Foreskin melanocyte (primary cell): ENCODE measurements at places on chromosomes 12 and 14.

DNA sequence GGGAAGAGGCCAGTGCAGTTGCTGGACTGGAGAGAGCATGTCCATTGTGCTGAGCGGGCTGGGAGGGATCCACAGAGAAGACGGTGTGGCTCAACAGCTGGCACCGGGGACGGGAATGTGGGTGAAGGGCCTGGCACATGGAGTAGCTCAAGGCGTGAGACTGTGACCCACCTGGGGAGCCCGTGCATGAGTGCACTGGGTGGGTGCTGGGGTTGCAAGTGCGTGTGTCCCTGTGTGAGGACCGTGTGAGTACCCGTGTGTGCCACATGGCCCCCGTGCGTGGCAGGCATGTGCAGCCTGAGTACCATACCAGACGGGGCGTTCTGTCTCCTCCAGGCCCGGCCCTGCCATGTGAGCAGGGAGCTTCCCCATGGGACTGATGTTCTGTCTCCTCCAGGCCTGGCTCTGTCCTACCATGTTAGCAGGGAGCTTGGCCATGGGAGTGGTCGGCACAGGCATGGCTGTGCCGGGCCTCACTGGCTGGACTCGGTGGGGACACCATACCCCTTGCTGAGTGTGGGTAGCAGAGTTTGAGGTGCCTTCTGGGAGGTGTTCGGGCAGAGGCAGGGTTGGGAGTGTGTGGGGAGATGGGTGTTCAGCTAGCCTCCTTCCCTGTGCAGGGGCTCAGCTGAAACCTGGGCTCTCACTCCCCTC lies 234.4 kb downstream of the TMEM121 start:
- no peak for DNase-seq

GRCh38 chr12:65199604-65200003 lies 30.2 kb downstream of the LEMD3 start:
- DNase-seq: no peak

DNA sequence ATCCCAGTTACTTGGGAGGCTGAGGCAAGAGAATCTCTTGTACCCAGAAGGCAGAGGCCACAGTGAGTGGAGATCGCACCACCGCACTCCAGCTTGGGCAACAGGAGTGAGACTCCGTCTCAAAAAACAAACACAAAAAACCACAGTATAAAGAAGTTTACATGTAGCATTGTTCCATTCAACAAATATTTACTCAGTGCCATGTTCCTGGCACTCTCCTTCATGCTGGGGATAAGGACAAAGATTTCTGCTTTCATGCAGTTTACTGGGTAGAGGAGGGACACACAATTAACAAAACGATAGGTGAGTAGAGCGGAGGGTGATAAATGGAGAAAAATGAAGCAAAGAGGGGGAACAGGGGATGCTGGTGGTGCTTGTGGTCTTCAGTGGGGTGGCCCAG lies 68.2 kb upstream of the OVCH1 start:
- DNase-seq: no peak

- DNase-seq: no peak
These were observed 99.3 kb upstream of the PTPRB start for GRCh38 chr12:70736351-70737133.

GRCh38 chr14:51654533-51654845 lies 2.8 kb downstream of the FRMD6 start:
- DNase-seq: no peak

DNA sequence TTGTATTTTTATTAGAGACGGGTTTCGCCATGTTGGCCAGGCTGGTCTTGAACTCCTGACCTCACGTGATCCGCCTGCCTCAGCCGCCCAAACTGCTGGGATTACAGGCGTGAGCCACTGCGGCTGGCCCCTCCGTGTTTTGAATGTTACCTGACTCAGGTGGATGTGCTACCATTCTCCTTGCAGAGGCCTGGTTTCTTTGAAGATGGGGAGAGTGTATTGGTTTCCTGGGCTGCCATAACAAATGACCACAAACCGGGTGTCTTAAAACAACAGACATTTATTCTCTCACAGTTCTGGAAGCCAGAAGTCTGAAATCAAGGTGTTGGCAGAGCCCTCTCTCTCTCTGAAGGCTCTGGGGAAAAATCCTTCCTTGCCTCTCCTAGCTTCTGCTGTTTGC lies 98.0 kb downstream of the IRF2BPL start:
- DNase-seq: no peak

DNA sequence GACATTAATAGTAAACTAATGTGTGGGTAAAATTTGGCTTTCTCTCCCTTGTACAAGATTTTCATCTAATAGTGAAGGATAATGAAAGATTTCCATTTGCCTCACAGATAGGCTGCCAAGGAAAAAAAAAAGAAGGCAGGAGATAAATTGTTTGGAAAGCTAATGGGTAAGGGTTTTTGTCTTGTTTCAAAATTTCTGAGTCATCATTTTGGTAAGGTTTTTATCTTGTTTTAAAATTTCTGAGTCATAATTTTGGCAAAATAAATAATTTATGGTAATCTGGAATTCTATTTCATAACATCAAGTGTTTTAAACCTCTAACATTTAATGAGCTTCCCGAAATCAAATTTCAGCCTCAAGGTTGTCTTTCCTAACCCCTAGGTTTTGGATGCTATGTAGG lies 1035.7 kb upstream of the FBXO33 start:
- DNase-seq: no peak

GRCh38 chr12:51683763-51684357 lies 92.8 kb downstream of the SCN8A start:
- DNase-seq: no peak

DNA sequence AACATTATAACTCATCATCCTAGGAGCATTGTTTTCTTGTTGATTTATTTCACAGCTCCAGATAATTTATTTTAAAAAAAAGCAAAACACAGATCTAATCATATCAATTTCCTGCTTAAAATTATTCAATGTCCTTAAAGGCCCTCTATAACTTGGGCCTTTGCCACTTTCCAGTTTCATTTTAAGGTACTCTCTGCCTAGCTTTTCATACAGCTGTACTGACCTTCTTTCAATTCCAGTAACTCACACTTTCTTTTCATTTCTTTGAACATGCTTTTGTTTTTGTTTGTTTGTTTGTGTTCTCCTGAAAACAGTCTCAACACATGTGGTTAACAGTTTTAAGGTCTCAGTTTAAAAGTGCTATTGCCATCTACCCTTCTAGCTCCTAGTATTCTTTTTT lies 281.9 kb downstream of the ACSS3 start:
- no peak for DNase-seq

DNA sequence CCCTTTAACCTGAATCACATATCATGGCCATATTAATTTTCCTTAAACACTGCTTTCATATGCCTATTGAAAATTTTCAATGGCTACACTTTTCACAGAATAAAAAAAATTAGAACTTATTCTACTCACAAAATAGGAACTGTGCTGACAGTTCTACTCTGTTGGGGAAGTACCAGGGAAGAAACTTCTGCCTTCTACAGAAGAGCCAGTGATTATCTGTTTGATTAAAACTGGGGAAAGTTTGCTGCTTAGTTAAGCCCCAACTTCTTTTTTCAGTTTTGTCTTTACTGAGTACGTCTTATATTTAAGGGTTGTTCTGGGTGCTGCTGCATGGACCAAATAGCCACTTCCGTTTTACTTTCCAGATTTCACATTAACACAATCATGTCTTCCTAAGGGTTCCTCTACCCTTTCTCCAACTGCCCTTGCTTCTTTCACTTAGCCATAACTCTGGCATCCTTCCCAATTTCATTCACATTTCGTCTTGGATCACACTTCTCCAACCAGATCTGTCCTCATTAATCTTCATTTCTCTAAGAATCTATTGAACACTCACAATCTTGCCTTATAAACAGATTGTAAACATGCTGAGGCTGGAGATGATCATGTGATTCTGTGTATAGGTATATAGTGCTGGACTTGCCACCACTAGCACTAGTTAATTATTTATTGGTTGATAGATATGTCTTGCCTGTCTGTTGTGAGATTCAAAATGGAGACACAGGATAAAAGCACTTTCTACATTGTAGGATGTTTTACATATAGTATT lies 1.9 kb upstream of the SEL1L start:
- no peak for DNase-seq

GRCh38 chr12:6367065-6367968 lies 8.0 kb downstream of the SCNN1A start:
- no peak for DNase-seq

GRCh38 chr14:105076296-105076804 lies 11.1 kb upstream of the GPR132 start:
- DNase-seq: no peak

DNA sequence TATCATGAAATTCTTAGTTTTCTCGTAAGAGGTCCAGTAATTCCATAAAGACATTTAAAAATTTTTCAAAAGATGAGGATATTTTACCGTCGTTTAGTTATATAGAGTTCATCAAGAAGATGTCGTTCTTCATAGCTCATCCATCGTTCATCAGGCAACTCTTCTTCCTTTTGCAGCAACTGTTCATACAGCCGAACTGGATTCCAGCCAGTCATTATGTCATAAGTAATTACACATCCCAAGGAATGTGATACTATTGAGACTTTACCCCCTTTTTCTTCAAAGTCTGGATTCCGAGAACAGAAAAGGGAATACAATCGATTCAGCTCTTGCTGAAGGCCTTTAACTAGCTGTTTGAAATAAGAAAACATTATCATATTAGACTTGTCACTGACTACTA lies 90.3 kb downstream of the DDHD1 start:
- DNase-seq: peak; percentile 37

DNA sequence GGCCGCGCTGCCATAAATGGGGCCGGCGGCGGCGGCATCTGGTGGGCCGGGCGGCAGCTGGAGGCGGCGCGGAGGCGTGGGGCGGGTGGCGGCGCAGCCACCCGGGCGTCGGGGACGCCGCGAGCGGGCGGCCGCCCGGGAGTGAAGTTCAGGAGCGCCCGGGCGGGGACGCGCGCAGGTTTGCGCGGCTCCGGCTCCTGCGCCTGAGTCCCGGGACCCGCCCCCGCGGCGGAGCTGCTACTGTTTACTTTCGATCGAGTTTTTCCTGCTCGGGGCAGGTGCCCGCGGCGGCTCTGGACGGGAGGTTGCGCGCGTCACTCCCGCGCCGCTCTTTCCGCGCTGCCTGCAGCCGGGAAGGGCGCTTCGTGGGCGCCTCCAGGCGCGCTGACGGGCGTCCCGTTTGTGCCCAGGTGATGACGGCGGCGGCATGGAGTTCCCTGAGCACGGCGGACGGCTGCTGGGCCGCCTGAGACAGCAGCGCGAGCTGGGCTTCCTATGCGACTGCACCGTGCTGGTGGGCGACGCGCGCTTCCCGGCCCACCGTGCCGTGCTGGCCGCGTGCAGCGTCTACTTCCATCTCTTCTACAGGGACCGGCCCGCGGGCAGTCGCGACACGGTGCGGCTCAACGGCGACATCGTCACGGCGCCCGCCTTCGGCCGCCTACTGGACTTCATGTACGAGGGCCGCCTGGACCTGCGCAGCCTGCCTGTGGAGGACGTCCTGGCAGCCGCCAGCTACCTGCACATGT lies at the start of gene ZBTB42:
ZBTB42 (plus strand) TSS at position 331 of the 749 bp plus-strand sequence; CDS start at position 428, 97 bp downstream.
- DNase-seq: no peak

DNA sequence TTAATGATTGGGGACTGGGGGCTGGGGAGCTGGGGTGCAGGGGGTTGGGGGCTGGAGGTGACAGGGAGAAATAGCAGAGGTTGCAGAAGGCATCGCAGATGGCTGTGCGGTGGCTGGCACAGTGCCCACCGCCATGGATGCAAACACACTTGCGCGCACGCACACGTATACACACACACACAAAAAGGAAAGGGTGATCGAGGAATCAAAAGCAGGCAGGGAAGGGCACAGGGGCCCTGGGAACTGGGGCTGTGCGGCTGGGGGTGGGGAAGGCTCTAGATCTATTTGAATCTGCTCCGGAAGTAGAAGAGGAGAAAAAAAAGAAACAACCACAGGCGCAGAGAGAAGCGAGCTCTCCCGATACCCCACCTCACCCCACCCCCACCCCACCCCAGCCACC lies 39.4 kb downstream of the ZFHX2 start:
- no peak for DNase-seq

- DNase-seq: no peak
These were observed 139.0 kb upstream of the LHX5 start for GRCh38 chr12:113610698-113611097.

GRCh38 chr14:69316449-69317101 lies 56.6 kb downstream of the GALNT16 start:
- DNase-seq: no peak

DNA sequence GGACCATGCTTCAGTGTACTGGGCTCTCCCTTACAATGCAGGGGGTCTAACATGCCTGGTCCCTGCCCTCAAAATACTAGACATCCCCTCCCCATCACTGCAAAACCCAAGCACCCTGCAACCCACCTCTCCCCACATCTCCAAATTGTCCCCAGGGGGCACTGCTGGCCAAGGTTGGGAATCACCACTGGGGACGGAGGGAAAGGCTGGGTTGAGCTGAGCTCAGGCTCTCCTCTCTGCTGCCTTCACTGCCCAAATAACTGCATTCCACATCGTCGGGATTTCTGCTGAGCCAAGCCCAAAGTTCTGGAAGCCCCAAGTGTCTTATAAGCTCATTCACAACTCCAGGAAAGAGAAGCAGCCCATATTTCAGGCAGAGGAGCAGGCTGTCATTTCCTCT lies 69.6 kb downstream of the NT5DC3 start:
- DNase-seq: no peak

- no peak for DNase-seq
These were observed 27.0 kb downstream of the MAP3K9 start for GRCh38 chr14:70782361-70782760.

GRCh38 chr12:89875225-89875624 lies 166.6 kb upstream of the ATP2B1 start:
- no peak for DNase-seq

DNA sequence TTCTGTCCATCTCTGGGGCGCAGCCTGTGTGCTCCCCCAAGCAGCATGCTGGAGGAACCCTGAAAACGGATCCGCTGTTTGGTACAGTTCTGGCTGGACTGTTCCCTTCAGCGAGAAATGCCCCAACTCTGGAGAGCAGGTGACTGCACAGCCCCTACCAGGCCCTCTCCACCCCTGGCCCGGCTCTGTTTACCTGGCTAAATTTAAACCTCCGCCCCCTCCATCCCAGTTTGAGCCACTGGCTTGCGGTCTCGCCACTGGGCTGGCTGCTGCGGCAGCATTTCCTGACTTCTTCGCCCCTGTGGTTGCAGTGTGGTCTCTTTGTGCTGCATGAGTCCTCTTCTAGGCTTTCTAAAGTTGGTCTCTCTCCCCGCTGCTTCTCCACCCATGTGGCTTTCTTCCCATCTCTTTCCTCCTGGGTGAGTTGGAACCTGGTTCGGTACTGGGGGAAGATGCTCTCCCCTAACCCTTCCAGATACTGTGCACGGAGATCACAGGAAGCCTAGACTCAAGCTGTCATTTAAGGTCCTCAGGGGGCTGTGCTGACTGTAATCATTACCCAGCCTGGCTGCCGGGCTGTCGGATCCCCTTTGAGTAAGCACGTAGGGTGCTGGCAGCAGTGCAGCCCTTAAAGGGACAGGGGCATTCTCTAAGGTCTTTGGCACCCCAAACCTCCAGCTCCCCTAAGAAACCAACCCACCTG lies 60.6 kb downstream of the FBXL14 start:
- no peak for DNase-seq

GRCh38 chr14:89430391-89431236 lies 13.6 kb upstream of the FOXN3 start:
- DNase-seq: peak; percentile 78

DNA sequence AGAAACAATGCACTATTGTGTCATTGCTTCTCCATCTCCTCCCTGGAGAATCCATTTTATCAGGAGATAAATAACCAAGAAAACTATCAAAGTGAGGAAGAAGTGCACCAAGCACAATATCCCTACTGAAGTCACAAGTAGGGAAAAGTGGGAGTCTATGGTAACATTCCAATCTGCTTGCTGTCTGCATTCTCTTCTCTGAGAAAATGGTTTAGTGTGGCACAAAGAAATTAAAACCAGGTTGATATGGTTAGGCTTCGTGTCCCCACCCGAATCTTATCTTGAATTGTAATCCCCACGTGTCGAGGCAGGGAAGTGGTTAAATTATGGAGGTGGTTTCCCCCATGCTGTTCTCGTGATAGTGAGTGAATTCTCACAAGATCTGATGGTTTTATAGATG lies 209.7 kb downstream of the PRKD1 start:
- DNase-seq: no peak
